Esophagus muscularis mucosa (tissue), 4 donors: ENCODE measurements at places on chromosomes 2 and 18. TPM values are rescaled to one million over a fixed set of nuclear protein-coding genes. Genes with fewer than 3 reads are reported as not detected.

LYG2 gene
- not detected for total RNA-seq

REG1B gene
- total RNA-seq = not detected

CCDC195 gene
- not detected for total RNA-seq

QPCT gene
- total RNA-seq = 5.1 TPM

MATN3 gene
- 0.66 TPM for total RNA-seq

GMPPA gene
- total RNA-seq = 16.2 TPM

STAT4 gene
- total RNA-seq = 0.26 TPM

SERPINB13 gene
- not detected for total RNA-seq

CRACDL gene
- total RNA-seq = 2.2 TPM

MYCN gene
- 1.2 TPM for total RNA-seq

SCG2 gene
- total RNA-seq = 2.1 TPM
